Activated CD8-positive, alpha-beta memory T cell treated with anti-CD3 and anti-CD28 coated beads for 1 hour (primary cell): ENCODE measurements at places on chromosomes 12 and 14.

DNA sequence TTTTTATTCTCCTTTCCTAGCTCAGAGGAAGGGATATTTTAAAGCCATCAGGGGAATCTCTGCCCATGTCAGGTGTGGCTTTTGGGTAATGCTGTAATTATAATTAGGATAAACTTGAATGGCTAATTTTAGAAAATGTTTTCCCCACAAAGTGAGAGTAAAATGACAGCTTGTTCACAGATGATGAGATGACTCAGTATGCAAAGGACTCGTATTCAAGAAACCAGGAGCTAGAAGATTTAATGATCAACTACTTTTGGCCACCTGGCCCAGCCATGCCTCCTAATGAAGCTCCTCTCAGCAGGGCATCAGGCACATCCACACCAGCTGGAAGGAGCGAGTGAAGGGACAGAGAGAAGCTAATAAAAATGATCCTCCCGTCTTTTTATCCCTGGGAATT is 29.0 kb upstream of the PLEKHG7 start:
- no peak for DNase-seq

DNA sequence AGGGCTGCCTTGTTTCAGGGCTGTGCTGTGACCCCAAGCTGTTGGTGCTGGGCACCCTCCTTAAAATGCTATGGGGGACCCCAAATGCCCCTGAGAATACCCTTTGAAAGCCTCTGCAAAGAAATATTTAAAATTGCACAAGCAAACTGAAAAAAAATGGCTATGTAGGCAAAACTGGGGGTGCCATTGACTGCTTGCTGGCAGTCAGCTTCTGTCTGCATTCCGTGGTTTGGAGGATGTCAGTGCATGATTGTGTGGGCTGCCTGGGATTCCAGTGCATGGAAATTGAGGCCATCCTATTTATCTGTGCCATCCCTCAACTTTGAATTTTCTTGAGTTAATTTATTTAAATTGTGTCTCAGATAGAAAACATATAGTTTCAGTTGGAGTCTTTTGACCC is 113.7 kb upstream of the RTL1 start:
- no peak for DNase-seq

- DNase-seq: no peak
Measured at GRCh38 chr12:131230340-131231031, 276.8 kb downstream of the ADGRD1 start.

DNA sequence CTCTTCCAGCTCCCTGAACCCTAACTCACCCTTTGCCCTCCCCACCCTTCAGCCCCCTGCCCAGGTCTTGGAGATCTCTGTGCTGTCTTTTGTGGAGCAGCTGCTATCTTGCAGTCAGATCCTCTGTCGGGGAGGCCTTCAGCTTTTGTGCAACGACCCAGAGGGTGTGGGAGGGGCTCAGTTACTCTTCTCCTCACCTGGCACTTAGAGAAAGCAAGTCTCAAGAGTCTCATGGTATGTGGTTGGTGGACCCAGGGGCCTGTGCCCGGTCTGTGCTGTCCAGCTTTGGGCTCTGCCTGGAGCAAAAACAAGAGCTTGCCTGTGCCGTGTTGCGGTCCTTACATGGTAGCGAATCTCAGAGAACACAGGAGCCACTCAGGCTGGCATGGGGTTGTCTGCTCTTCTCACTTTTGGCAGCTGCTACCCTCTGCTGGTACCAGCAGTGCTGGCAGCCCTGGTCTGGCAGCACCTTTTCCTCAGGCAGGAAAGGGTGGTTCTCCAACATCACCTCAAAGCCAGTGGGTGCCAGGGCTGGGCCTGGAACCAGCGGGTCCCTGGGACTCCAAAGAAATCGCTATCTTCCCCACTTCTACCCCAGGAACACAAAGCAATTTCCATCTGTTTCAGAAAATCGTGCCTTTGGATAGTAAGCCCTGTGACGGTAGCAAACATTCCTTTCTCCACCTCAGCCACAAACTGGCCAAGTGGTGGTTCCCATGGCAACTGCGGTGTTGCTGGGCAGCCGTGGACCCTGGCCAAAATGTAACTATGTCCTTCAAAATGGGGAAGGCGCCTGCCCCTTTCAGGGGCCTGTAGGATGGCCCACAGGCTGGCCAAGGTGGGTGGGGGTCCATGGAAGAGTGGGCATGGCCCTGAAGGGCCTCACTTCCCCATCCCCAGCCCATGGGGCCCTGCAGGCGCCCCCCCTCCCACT is 90.0 kb downstream of the RIN3 start:
- peak; percentile 27 for DNase-seq

DNA sequence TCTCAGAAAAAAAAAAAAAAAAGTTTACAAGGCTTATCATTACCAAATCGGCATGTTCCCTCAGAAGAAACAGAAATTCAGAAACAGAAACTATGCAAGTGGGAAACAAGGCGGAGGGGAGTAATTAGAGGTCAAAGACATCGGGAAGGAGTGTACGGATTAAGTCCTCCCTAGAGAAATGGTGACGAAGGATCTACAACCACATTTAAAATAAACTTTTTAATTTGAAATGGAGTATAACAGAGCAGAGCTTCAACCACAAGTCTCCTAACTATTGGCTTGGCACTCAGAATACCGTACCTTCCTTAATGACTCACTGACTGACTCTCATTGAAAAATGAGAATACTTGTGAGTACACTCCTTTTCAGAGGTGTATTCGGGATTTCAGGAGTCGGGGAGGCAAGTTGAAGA is 908 bp downstream of the ENTPD5 start:
- no peak for DNase-seq

- no peak for DNase-seq
Measured at GRCh38 chr14:70828188-70828587, 18.9 kb upstream of the MAP3K9 start.

GRCh38 chr14:88535813-88536212 is 19.0 kb downstream of the PTPN21 start:
- DNase-seq: no peak

- no peak for DNase-seq
Measured at GRCh38 chr14:102848830-102849525, 71.7 kb downstream of the TRAF3 start.

GRCh38 chr12:56197921-56198635 is 8.8 kb upstream of the SMARCC2 start:
- no peak for DNase-seq

- DNase-seq: no peak
Measured at GRCh38 chr12:103955811-103956508, 9.7 kb upstream of the TDG start.

DNA sequence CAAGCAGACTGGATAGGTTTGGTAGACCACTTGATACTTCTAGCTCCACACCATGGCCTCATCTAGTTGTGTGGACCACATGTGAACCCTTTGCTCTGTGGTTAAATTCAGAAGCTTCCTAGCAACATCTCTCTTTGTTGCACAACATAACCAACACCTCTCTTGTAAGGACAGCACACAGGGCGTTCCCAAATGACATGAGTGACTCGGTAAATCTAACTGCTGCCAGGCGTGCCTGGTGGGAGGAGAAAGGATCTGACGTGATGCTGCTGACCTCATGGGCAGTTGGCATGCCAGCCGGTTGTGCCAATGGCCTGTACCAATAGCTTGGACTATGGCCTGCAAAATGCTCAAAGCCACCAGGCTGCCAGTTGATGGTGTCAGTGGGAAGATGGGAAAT is 93.8 kb downstream of the CPSF2 start:
- DNase-seq: no peak

- no peak for DNase-seq
Measured at GRCh38 chr12:65941388-65941787, 117.1 kb downstream of the HMGA2 start.

GRCh38 chr12:29889737-29890136 is 106.0 kb upstream of the TMTC1 start:
- no peak for DNase-seq

- no peak for DNase-seq
Measured at GRCh38 chr14:63677891-63678379, 36.3 kb upstream of the WDR89 start.

DNA sequence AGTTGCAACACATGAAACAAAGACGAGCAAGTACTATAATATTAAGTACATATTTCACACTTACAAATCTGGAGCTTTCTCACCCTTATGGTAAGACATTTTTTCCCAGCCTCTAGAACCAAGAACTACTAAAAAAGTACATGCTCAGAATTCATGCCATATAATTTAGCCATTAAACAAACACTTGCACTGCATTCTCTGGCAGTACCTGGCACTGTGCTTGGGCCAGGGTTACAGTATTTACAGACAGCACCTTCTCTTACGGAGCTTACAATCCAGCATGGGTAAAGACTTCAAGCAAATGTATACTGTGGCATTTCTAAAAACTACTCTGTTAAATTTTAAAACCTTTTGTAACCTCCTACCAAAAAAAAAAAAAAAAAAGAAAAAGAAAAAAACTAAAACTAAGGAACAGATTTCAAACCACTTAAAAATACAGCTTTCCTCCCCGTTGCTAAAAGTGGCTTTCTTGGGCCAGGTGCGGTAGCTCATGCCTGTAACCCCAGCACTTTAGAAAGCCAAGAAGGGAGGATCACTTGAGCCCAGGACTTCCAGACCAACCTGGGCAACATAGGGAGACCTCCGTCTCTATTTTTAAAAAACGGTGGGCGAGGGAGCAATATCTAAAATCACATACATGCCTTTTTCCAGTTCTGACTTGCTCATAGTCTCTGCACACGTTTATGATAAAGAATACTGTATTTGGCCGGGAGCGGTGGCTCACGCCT is 956 bp downstream of the GNPTAB start:
- DNase-seq: no peak

DNA sequence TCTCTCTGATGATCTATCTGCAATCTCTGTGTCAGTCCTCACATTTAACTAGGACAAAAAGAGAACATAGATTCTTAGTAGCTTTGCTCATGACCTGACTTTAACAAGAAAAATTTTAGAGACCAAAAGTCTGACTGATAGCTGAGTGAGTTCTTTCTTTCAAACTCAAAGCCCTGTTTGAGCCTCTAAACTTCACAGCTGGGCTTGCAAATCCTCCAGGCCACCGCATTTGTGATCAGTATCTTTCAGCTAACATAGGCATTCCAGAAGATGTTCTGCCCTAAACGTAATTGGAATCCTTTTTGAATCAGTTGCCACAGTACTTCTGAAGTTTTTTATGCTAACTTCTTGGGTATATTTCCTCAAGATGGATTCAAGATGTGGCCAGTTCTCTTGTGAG is 459.0 kb downstream of the DPF3 start:
- no peak for DNase-seq

GRCh38 chr12:55727643-55728185 is 1.1 kb downstream of the CD63 start:
- DNase-seq: no peak

- DNase-seq: no peak
Measured at GRCh38 chr12:5377997-5378592, 53.8 kb upstream of the NTF3 start.

GRCh38 chr14:39265806-39266524 is 32.2 kb downstream of the MIA2 start:
- no peak for DNase-seq

- no peak for DNase-seq
Measured at GRCh38 chr12:53057816-53058500, 8.1 kb downstream of the TNS2 start.

GRCh38 chr14:68610251-68610793 is 182.5 kb downstream of the ZFP36L1 start:
- DNase-seq: no peak

- DNase-seq: no peak
Measured at GRCh38 chr12:27332407-27332713, 276 bp upstream of the BMAL2 start.

DNA sequence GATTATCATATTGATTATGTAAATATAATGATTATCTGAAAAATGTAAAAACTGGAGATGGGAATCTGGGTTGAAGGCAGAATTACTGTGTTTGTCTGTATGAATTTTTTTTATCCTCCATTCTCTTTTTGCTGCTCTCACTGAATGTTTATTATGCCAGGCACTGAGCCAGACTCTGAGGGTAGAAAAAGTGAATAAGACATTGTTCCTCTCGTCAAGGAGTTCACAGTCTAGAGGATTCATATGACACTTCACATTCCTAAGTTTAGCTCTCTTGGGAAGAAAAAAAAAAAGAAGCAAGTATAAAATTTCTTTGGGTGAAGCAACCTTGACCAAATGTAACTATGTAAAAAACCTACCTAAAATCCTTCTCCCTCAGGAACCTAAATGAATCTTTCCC is 120.9 kb upstream of the LMO3 start:
- no peak for DNase-seq

DNA sequence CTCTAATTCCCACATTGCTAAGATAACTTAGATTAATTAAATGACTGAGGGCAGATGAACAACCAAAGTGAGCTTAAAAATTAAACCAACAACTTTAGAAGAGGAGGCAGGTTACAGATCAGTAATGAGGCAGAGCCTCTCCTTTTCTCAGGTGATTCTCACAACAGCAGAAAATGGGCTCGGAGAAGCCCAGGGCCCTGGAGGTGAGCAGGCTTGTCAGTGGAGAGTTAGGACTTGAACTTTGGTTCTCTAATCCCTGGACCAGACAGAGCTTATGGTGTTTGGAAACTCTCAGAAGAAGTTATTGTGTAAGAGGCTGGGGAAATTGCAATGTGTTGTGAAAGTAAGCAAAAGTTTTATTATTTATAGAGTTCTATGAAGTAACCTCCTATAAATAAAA is 2.8 kb downstream of the TRHDE start:
- DNase-seq: no peak

- no peak for DNase-seq
Measured at GRCh38 chr12:114402084-114402717, 3.7 kb downstream of the TBX5 start.

DNA sequence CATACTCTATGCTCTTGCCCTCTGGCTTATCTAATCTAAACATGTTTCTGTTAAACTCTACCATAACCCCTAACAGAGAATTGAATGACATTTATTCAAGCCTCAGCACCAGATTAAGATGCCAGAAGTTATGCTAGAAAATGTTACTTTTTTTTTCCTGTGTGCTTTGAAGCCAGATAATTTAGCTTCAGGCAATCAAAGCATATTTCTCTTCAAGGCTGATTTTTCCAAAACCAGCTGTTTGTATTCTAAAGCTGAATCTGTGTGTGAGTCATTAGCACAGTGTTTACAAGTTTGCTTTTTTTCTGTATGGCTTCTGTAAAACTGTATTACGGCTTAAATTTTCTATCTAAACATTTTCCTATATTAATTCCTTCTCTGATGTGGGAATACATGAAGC is 326.1 kb downstream of the FSCB start:
- no peak for DNase-seq

DNA sequence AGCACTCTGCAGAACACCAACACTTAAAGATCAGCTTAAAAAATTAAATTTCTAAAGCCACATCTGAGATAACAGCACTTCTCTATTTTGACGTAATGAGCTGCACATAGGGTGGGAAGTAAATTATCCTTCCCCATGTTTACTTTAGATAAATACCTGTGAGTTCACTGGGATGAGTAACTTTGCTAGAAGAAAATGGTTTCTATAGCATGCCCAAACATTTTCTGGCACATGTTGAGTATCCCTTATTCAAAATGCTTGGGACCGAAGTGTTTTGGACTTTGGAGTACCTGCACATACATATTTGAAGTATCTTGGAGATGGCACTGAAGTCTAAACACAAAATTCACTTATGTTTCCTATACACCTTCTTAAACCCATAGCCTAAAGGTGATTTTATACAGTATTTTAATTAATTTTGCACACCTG is 6.6 kb downstream of the SLC38A2 start:
- DNase-seq: no peak
